ENCODE measurements at places on chromosomes 6 and 20.

- no peak for DNase-seq
Measured at GRCh38 chr6:34225551-34225950, 11.1 kb upstream of the HMGA1 start.

- DNase-seq: no peak
Measured at GRCh38 chr6:168039849-168040248, 39.2 kb downstream of the FRMD1 start.

GRCh38 chr6:149212892-149213801, 104.4 kb upstream of the TAB2 start:
- no peak for DNase-seq

DNA sequence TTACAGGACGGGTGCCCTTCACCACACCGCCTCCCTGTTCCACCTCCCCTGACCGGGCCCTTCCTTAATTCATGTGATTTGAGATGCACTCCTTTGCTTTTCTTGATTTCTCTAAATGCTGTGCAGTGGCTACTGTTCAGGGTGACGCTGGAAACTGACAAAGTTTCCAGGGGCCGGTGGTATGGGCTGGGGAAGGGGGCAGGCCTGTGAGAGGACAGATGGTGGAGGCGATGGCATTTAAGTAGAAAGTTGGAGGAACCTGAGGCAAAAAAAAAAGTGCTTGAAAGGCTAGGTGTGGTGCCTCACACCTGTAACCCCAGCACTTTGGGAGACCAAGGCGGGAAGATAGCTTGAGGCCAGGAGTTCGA, 121.6 kb upstream of the RNF24 start:
- no peak for DNase-seq

DNA sequence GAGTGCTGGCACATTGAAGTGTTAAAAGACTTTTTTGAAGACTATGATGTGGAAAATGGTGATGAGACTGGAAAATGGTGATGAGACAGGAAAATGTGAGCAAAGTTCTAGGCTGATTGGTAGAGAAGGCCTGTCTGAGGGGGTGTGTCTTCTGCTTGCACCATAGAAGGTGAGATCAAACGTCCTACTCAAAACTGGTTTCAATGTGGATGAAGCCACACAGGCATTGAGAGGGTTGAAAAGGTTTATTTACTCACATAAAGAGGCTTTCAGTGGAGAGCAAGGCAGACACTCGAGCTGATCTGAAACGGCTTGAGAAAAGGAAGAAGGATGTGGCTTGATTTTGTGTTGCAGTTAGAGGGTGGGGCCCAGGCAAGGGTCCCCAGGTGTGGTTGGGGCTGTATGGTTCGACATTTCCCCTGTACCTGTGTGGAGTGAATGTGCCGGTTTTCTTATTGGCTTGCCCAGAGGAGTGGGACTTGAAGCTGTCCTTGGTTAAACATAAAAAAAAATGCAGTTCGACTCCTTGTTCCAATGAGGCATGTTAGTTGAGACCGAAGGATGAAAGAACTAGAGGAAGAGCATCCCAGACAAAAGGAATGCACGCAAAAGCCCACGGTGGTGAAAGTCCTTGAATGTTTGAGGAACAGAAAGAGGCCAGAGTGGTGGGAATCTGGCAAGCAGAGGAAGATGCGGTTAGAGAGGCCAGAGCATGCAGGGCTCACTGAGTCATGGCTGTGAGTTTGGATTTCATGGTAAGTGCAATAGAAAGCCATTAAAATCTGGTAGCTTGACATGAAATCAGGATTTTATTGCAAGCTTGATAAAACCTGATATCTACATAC, 172.3 kb downstream of the EPM2A start:
- DNase-seq: no peak

GRCh38 chr6:52512199-52512598, 64.7 kb downstream of the TRAM2 start:
- DNase-seq: no peak

- DNase-seq: no peak
Measured at GRCh38 chr6:80547827-80548226, 441.4 kb downstream of the BCKDHB start.

DNA sequence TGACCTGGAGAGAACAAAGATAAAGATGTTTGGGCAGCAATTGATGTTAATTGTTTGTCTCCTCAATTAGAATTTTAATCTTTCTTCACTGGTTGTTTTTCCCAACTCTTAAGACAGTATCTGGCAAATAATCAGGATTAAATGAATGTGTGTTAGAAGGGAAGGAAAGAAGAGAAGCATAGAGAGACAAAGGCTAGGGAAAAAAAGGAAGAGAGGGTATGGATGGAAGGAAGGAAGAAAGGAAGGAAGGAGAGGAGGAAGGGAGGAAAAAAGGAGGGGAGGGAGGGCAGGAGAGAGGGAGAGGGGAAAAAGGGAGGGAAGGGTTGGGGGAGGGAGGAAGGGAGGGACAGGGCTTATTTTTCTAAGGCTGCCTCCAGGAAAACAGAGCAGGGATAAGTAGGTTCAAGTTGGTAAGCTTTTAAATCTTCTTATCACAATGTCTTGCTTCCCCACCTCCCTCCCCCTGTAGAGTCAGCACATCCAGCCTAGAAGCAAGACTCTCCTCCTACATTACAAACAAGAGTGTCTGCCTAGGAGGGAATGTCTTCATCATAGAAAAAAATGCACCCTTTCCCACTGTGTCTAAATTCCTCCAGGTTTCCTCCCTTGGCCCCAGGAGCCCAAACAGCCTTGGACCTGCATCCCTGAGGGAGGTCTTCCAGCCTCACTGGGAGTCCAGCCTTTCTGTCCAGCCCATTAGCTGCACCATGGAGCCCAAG, 447.8 kb upstream of the JARID2 start:
- DNase-seq: no peak

DNA sequence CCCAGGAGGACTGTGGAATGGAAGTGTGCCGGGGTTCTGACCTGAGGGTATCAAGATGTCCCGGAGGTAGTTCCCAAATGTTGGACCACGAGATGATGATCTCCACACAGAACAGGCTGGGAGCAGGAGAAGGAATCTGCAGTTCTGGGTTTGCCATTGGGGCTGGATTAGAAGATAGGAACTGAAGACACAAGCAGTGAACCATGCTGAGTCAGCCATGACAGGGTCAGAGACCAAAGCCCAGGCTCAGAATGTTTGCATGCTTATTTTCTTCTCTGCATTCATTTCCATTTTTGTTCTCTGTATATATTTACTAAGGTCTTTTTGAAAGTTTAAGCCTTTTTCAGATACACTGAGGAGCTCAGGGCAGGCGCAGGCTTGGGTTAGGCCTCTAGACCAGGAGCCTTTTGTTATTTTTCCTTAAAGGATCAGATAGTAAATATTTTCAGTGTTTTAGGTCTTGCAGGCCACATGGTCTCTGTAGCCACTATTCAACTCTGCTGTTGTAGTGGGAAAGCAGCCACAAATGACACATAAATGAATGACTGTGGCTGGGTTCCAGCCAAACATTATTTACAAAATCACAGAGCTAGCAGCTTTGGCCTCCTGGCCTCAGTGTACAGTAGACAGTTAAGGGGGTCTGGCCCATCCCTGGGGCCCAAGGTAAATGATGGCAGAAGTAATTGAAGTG, 28.5 kb downstream of the SLC35D3 start:
- no peak for DNase-seq
